Cardiac septum (tissue), 1 donor: ENCODE measurements at places on chromosomes 4 and X. TPM values are rescaled to one million over a fixed set of nuclear protein-coding genes. Genes with fewer than 3 reads are reported as not detected.
A peak's percentile ranks its signal among the peaks of the same experiment; 100 is the strongest.

GRCh38 chr4:20326977-20327376 lies 75.3 kb downstream of the SLIT2 start:
- no peak for DNase-seq

DNA sequence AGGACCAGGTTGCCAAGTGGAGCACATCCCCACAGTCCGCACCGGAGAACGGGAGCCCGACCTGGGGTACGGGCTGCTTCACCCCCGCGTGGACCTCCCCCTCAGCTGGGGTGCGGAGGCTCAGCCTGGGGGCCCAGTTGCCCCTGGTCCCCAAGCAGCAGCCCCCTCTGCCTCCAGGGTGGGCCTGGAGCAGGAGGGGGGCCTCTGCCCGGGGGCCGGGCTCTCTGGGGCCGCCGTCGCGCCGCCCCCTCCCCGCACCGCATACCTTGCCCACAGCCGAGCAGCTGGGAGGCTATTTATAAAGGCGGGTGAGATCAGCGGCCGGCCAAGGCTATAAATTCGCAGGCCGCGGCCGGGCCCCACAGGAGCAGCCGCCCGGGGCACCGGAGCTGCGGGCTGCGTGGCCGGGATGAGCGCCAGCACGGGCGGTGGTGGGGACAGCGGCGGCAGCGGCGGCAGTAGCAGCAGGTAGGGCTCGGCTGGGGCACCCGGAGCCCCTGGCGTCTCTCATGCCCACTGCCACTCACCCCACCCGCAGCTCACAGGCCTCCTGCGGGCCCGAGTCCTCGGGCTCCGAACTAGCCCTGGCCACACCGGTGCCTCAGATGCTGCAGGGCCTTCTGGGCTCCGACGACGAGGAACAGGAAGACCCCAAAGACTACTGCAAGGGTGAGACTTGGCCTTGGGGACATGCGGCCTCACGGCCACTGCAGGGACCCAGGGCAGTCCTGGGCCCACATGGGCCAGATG lies at the start of gene SRPK3:
TSS of gene SRPK3 (plus strand) at position 364 of the 750 bp plus-strand sequence. CDS start at position 410, 46 bp downstream.
- DNase-seq: no peak

GRCh38 chr4:155887847-155888570 lies 15.5 kb upstream of the TDO2 start:
- DNase-seq: no peak

- no peak for DNase-seq
Observed at GRCh38 chrX:12824944-12825343, 33.7 kb downstream of the PRPS2 start.

- DNase-seq: no peak
Observed at GRCh38 chr4:161273607-161274006, 890.2 kb downstream of the FSTL5 start.

DNA sequence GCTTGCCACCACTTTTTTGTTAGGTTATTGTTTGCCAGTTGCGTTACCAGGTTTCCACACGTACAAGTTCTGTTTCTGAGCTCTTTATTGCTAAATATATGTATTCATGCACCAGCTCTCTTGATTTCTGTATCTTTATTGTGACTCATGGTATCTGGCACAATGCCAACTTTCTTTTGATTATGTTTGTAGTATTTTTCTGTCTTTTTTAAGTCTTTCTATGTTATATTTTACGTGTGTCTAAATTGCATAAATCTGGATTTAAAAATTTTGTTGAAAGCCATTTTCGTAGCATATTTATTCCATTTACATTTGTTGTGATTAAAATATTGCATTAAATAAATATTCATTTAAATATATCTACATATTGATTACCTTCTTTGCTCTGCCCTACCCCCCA lies 73.8 kb downstream of the KDM6A start:
- no peak for DNase-seq

GRCh38 chr4:68375667-68376559 lies 26.0 kb upstream of the YTHDC1 start:
- no peak for DNase-seq

GRCh38 chr4:3344104-3344503 lies 51.3 kb downstream of the RGS12 start:
- DNase-seq: no peak

DNA sequence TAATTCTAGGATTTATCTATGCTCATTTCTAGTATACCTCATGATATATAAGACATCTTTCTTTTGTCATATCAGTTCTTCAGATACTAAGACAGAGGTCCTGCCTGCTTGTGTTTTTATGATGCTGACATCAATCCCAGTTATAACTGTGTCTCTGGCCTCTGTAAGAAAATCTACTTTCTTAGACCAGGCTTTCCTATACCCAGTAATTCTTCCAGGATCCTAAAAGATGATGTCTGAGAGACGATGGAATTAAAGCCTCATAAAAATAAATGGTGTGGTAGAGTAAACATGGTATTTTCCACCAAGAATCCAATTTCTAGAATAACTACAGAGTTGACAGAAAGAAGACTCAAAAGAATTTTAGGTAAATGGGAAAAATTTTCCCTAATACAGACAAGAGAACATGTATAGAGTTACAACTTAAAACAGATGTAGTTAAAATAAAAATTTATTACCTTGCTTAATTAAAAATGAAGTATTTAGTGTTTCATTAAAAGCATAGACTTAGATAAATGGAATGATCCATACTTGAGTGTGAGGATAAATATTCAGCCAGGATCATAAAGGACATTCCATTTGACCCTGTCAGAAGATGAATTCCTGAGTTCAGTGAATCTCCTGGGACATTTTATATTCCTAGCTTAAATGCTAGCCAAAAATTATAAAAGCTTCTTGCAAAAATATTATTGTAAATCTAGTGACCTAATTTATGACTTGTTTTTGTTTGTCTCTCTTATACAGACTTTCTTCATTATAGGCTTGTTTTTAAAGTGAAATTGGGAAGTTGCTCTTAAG lies 137.4 kb downstream of the PDLIM5 start:
- no peak for DNase-seq

DNA sequence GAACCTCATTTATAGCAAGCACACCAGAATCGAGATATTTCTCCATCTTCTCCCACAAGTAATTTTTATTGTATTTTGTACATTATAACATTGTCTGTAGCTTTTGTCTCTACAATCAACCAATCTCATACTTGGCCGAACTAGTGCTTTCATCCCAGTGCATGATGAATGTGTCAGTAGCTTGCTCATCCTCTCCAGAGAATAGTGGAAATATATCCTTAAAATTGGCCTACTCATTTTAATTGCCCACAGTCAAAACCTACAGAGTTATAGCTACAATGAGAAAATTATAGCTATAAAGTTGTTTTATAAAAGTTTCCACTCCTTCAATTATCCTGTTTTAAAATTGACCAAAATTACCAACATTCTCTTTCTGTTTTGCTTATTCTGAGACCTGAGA lies 103.8 kb downstream of the MAPK10 start:
- no peak for DNase-seq

- DNase-seq: no peak
Observed at GRCh38 chrX:68848189-68848940, 19.5 kb downstream of the EFNB1 start.

DNA sequence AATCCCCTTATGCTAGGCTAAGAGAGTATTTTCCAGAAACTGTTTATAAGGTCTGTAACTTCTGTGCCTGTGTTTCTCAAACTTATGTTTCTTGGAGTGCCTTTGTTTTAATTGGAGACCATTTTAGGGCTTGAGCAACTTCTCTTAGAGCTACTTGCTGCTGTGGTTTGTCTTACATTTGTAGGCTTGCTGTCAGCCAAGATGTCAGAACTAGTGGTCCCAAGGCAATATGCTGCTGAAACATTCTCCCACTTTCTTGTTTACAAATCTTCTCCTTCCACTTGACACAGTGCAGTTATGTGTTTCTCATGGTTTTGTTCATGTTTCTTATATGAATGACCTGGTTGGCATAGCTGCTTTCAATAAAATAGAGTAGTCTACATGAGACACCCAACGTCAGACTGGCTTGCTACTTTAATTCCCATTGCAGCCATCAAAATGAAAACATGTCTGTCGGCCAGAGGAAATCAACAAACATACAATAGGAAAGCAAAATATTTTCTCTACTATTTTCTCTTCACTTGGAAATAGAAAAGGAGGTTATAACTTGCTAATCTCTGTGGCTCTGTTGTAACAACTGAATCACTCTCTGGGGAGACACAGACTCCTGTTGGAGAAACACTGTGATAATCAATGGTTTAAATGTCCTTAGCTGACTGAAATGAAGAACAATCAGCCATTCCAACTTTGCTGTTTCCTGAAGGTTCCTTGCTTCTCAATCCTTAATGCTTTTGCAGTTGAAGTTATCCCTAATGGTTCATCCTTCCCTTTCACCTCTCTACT lies 426.4 kb downstream of the PDGFC start:
- no peak for DNase-seq

- DNase-seq: no peak
Observed at GRCh38 chr4:178165251-178165950, 723.2 kb upstream of the AGA start.

DNA sequence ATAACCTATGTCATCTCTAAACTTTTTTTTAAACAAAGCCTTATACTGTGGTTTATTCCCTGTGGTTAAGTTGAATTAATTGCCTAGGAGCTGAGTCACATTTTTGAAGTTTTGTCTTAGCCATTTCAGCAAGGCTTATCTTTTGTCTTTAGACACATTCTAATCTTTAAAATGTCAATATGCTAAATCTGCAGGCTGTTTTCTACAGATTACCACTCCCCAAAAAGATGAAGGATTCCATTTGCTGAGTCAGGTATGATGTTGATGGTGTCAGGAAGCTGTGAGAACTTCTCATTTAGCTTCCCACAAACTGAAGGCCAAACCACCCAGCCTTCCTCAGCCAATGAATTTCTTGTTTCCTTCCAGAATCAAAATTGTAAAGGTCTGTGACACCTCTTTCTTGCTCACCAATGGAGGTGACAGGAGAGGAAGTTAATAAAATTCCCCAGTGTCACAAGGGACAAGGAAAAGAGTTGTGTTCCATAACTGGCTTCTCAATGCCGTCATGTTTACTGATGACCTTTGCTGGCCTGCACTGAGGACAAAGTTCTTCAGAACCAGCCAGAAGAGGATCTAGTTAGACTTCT lies 3.7 kb upstream of the CXCL6 start:
- DNase-seq: no peak

GRCh38 chr4:102901804-102902203 lies 33.0 kb downstream of the CISD2 start:
- DNase-seq: no peak

DNA sequence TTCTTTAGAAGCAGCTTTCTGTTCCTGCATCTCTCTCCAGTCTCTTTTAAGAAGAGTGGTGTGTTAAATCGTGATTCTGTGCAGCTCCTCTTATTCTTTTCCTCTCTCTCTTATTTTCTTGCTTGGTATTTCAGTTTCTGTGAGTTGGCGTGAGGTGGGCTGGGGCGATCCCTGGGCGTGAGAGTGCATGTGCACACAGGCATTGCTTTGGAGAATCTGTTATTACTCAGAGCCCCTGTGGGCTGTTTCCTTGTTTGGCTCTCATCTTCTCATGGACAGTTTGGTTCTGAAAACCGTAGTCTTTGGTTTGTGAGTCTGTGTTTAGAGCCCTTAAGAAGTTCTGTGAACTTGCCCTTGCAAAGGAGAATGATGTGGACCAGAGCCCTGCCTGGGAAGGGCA lies 97.2 kb upstream of the CLNK start:
- DNase-seq: no peak

DNA sequence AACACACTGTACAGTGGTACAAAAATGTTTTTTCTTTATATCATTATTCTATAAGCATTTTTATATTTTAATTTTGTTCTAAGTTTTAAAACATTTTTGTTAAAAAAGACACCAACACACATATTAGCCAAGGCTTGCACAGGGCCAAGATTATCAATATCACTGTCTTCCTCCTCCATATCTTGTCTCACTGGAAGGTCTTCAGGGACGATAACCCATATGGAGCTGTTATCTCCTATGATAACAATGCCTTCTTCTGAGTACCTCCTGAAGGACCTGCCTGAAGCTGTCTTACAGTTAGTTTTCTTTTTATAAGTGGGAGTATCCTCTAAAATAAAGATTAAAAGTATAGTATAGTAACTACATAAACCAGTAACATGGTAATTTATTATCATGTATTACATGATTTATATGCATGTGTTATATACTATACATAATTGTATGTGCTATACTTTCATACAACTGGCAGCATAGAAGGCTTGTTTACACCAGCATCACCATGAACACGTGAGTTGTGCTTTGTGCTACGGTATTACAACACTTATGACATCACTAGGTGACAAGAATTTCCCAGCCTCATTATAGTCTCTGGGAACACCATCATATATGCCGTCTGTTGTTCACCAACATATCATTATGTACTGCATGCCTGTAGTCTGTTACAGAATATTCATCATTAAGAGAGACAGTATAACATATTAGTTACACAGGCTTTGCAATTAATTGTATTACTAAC lies 90.7 kb downstream of the WDFY3 start:
- no peak for DNase-seq

DNA sequence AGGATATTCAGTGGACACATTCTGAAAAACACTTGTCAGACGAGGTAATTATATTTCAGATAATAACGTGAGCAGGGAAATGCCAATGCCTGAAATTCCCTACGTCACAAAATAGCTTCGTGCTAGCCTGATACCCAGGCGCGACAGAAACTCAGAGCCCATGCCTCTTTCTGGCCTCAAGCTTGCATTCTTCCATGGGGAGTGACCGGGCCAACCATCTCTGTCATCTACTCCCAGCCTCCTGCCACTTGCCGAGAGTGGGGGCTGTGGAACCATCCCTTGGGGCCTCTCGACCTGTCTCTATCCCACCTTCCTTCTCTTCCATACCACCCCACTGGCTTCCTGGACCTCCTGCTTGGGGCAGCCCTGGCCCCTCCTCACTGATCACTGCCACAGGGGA lies 34.5 kb upstream of the CDKN2AIP start:
- peak; percentile 39 for DNase-seq

Gene LARP1B
- 24.2 TPM for total RNA-seq

Gene AREG
- 7.8 TPM for total RNA-seq

Gene XAGE1A
- total RNA-seq: not detected

Gene TBC1D9
- 15.0 TPM for total RNA-seq

Gene CDK16
- total RNA-seq: 177 TPM

Gene CPE
- total RNA-seq: 43.5 TPM

Gene RLIM
- 27.9 TPM for total RNA-seq

Gene GAR1
- 7.9 TPM for total RNA-seq

Gene APLN
- 6.2 TPM for total RNA-seq

Gene LRIT3
- total RNA-seq: not detected

Gene FAT4
- total RNA-seq: 18.6 TPM

Gene SLC7A11
- 0.19 TPM for total RNA-seq

Gene HAND2
- total RNA-seq: 161 TPM

Gene RAB33A
- 1.2 TPM for total RNA-seq

Gene GABRQ
- total RNA-seq: not detected
